Stimulated activated CD8-positive, alpha-beta memory T cell treated with anti-CD3 and anti-CD28 coated beads, Interleukin-12 subunit alpha, Interleukin-12 subunit beta, amount 100 ng/mL, for 4 hours (primary cell): ENCODE measurements at places on chromosomes 7 and 10.

DNA sequence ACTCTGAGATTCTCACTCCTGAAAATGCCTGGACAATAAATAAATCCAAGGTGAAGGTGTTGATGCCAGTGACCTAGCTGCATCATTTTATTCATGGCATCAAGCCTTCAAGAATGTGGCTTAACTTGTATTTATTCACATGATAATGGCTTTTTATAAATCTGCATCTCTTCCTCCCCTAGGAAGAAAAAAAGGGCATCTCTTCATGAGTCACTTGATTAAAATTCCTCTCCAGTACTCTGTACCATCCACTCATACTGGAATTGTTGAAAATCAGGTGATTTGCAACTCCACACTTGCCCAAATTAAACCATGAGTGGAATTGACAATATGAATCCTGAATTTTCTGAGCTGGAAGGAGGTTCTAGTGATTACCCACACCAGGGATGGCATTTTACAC is 30.2 kb downstream of the PTPRE start:
- DNase-seq: no peak

GRCh38 chr7:108385834-108386422 is 70.3 kb downstream of the NRCAM start:
- DNase-seq: no peak

- DNase-seq: no peak
These were observed 3.9 kb downstream of the DOCK1 start for GRCh38 chr10:126909147-126909546.

DNA sequence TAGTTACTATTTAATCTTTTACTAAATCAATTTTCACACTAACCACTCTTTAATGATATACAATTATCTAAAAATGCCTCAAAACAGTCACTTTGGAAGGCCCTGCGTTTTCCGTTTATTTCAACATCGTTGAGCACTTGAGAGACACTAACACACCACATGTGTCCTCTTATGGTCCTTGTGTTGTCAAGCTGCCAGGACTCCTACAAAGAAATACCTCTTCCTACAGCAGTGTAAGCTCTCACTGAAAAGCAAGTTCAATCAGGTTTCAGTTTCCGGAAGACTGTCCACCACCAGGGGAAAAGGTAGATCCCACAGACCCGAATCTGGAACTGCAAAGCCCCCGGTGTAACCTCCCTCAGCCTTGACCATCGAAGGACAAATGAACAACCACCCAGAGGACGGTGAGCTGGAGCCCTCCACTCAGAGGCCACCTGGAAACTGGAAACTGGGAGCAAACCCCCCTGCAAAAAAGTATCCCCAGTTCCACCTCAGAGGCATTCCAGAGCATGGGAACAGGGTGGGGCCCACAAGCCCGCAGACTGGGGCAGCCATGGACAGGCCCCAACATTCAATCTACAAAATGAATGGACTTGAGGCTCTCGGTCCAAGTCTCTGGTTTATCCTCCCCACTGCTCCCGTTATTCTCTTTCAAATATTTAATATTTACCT is 37.6 kb downstream of the KCNH2 start:
- DNase-seq: no peak

- DNase-seq: no peak
These were observed 85.2 kb downstream of the RNLS start for GRCh38 chr10:88497913-88498312.

GRCh38 chr7:84701524-84702306 is 485.1 kb downstream of the SEMA3D start:
- DNase-seq: no peak

- no peak for DNase-seq
These were observed 49.1 kb upstream of the GPAM start for GRCh38 chr10:112232670-112233069.

GRCh38 chr7:154880513-154880912 is 122.4 kb downstream of the PAXIP1 start:
- no peak for DNase-seq

DNA sequence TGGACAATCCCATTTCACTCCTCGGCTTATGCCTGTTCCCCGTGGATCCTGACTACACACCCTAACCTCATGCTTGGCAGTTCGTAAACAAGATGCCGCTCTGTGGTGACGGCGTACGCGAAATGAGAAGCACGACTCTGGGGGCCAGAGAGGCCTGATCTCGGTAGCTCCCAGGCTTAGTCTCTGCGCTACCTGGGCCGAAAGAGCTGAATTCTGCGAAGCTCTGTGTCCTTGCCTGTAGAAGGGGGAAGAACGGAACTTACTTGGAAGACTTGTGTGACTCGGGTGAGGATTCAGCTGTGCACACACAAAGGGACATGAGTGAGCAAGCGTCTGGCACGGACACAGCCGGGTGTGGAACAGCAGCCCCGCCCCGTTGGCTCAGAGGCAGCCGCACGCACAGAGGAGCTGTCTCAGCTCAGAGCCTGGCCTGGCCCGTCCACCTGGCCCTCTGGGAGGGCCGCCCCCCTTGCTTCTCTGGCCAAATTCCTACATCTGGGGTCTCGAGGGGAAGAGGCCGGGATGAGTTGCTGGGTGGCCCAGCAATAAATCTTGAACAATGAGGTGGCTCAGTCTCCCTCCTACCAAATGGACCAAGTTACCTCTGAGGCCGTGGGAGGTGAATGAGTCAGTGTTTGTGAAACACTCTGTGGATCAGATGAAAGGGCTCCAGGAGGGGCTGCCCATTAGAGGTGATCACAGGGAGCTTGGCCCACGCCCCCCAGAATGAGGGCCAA is 83.8 kb downstream of the PDGFA start:
- DNase-seq: no peak

DNA sequence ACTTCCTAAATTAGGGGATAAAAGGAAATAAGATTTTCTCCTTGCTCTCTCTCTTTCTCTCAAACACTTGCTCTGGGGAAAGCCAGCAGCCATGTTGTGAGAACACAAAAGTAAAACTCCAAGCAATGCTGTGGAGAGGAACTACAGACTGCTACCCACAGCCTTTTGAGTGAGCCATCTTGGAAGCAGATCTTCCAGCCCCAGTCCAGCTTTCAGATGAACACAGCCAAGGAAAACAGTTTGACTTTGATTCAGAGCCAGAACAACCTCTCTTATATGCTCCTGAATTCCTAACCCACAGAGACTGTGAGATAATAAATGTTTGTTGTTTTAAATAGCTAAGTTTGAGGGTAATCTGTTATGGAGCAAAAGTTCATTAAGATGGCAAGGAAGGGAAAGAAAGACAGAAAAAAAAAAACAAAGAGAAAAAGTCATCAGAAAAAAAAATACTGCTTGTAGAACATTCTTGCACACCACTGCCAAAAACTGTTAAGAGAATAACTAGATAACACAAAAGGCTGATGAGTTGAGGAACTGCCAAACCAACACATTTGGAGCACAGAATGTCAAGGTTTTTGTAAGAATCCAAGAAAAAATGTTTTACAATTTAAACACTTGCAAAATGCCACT is 20.9 kb upstream of the PRKAR2B start:
- DNase-seq: no peak

DNA sequence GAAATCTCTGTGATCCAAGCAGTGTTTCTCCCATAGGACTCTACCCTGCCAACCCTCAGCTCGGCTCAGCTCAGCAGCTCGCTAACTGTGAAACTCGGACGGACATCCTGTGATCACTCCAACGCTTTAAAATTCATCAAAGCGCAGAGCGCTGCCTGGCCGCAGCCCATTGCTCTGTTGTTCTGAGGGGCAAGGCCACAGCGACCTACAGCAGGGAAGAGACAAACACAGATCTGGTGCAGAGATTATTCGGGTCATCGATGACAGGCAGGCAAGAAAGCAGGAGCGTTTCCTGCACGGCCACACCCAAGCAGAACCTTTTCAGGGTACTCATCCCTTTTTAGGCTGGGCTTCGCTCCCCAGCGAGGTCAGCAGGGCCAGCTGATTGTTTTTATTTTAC is 72.1 kb downstream of the INSIG1 start:
- DNase-seq: no peak

DNA sequence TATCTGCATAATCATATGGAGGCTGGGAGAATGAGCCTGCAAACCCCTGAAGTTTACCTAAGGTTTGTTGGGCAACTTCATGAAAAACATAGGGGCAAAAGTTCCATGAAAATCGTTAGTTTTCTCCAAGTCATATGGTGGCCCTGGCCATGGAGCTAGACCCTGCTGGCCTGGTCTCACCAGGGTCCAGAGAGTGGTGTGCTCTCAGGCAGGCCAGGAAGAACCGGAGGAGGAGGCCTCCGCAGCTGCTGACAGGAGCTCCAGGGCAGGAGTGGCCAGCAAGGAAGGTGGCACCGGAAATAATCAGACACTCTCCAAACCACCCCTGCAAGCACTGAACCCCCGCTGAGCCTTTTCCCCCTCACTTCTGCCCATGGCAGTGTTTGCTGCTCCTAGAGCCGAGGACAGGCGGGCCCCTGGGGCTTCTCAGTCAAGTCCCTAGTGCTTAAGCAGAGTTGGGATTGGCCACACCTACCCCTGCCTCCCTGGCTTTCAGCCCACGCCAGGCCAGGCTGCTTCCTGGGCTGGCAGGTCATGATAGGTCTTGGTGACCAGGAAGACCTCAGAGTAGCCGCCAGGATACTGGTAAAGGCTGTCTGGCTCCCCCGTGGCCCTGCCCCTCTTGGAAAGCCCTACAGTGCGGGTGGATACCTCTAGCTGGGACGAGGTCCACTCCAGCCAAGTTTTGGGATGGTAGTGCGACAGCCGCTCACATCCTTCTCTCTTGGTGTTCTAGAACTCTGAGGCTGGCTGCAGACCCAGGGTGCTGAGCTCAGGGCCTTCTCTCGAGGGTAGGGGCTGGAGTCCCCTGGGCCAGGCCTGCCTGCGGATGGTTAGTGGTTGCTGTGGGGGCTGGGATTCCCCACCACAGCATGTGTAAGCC is 242.8 kb downstream of the MGMT start:
- DNase-seq: no peak

DNA sequence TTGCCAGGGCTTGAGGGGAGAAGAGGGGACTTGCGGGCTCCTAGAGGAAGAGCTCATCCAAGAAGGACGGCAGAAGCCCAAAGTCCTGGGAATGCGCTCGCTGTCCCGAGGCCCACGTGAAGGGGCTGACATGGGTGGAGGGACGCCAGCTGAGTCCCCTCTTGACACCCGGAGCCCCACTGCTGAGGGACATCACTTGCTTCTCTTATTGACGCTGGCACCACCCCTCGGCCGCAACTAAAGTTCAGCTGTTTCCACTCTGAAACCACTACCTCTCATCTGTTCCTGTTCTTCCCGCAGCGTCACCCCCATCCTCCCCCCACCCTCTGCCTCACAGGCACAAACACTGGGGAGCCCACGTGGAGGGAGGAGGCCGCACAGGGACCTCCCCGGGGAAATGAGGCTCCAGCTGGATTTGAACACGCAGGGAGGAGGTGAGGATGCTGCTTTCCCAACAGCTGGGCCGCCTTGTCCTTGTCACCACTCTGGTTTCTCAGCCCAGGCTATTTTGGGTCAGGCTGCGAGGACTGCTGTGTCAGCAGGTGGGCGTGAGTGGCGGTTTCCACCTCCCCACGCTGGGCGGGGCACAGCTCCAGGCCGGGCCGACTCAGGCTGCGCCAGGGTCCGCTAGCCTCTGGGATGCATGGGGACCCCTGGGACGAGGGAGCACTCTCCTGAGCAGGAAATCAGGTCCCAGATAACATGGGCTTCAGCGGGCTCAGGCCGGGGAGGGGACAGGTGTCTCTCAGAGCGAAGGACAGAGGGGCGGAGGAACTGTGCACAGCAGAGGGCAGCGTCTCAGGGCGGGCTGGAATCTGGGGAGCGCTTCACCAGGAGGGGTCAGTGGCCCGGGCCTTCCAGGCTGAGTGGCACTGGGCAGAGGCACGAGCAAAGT is 156.3 kb downstream of the ZNF248 start:
- no peak for DNase-seq

- no peak for DNase-seq
These were observed 38.2 kb downstream of the SPOCK2 start for GRCh38 chr10:72049969-72050781.

DNA sequence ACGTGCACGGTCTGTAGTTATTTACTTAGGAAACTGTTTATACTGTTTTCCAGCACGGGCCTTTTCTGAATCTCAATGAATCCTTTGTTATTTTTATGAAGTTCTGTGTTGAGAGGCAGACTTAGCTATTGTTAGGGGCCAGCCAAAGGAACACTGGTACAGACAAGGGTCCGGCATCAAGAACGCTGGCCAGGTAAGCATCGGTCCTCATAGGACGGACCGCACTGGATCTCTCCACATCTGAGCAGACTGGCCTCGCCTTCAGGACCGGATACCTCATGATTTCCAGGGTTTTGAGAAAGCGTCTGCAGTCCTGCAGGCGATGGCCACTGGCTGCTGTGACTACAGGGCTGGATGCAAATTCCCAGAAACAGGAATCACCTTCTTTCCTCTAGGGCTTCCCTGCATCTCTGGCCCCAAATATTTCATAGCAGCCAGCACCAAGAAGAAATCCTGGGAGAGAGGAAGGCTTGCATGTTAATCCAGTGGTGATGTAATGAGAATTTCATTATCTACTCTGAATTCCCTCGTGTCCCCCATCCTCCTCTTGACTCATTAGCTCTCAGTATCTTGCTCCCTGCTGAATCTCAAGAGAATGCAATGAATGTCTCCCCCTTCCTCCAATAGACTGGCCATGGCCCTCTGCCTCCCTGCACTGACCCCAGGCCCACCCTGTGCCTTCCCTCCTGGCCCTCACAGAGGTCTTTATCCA is 325.4 kb upstream of the NPVF start:
- DNase-seq: no peak

- DNase-seq: no peak
These were observed 22.2 kb upstream of the RHEB start for GRCh38 chr7:151541709-151542499.

DNA sequence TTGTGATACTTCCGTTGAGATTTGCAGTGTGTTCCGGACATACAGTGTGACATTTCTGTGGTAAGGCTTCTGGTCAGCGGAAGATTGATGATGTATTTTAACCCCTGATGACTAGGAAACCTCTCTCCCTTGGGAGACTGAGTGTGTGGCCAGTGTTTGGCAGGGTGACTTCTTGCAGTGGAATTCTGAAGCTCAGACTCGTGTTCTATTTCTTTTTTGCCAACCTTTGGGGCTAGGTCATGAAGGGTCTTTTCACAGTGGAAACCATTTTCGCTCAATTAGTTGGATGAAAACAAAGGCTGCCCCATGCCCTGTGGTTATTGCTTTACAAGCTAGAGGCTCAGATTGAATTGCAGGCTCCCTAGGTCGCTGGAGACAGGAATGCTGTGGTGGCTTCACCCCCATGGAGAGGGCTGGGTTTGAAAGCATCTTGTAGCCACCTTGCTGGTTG is 288.9 kb downstream of the BBS9 start:
- no peak for DNase-seq

DNA sequence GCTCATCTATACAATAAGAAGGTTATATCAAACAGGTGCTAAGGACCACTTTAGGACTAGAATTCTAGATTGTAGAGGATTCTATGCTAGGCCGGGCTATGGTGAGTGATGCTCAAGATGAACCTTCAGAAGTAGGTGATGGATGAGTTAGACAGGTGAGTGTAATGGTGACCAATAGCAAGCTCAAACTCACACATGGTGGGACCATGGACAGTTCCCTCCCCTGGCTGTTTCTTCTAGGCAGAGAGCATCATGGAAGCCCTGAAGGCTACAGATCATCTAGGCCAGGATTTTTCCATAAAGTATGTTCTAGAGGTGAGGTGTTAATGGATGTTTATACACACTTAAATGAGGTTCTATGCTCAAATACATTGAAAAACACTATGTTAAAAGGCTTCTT is 162.2 kb upstream of the WDR11 start:
- no peak for DNase-seq
